LoVo (cell line): ENCODE measurements at places on chromosomes 7 and 10.

DNA sequence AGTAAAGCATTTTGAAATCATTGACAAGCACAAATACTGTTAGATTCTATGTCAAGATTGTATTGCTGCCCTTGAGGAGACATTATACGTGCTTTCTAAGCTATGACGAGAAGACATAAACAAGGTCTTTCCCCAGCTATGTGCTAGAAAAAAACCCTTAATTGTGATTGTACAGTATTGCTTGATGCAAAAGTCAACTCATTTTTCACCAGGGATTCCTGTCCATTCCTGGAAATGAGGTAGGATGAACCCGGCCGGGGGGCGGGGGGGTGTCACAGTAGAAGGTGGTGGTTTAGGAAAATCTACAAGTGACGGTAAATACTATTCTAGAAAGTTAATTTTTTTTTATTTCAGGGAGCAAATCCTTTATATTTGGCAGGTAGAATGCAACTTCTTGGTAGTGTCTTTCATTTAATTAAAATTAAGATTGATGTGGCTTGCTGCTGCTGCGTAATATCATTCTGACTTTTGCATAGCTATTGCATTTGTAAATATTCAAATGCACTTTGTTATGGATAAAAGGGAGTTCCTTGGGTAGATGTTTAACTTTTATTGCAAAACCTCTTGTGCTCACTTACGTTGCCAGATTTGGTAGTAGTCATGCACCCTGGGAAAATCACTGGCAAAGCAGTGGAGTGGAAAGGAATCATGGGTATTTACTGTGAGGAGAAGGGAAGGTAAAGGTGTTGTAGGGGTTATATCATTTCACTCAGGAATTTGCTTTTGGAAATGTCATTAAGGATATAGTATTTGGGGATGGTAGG, 164.4 kb upstream of the PRPS1L1 start:
- no peak for DNase-seq

- DNase-seq, result no peak
Measured at GRCh38 chr7:126436213-126436868, 816.4 kb downstream of the GRM8 start.

GRCh38 chr7:47540387-47541350, 41.2 kb downstream of the TNS3 start:
- DNase-seq, result no peak

DNA sequence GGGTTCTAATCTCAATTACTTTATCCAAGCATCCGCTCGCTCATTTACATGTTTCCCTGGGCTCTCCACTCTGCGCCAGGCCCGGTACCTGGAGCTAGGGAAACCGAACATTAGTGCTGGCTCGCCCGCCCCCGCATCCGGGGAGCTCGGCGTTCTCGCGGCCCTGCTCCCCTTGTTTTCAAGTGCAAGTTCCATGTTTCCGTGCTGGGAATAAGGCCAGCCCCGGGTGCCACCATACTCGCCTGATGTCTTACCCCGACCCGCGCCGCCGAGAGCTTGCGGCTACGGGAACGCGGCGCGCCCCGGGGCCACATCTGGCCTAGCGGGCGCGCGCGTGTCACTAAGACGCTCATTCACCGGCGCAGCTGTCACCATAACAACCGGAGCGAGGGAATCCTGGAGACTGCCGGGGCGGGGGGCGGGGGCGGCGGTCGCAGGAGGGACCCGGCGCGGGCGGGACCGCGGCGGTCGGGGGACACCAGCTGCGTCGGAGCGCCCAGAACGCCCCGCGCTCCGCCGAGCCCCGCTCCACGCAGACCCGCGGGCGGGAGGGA, at the start of gene NEURL1:
Gene NEURL1, plus strand, starts transcription at position 344 of the 554 bp plus-strand sequence. CDS start 683 bp downstream, outside the sequence.
- no peak for DNase-seq

GRCh38 chr7:105890290-105890997, 14.0 kb upstream of the ATXN7L1 start:
- DNase-seq, result no peak

DNA sequence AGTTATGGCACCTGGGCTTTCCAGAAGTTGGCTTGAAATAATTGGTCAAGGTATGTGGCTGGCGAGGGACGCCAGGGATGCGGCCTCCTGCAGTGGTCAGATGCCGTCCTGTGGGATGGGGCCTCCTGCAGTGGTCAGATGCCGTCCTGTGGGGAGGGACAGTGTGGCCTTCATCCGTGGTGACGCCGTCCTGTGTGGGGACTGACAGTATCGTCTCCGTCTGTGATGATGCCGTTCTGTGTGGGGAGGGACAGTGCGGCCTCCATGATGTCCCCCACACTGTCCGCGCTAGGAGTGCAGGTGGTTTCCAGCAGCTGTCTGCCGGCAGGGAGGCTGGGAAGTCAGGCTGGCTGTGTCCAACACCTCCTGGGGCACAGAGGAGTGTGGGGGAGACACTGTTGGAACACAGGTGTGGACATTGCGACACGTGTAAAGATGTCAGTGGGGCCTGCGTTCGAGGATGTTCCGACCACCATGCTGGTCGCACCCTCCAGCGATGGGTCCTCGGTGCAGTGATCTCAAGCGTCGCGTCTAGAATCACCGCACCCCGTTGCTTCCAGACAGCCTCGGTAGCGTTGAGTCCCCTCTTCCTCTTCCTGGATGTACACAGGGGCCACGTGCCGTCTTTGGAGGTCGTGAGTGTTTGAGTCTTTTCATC, 52.6 kb downstream of the INPP5A start:
- no peak for DNase-seq

GRCh38 chr7:79921976-79922375, 212.7 kb upstream of the GNAI1 start:
- DNase-seq, result no peak

- no peak for DNase-seq
Measured at GRCh38 chr7:100035876-100036275, 13.7 kb upstream of the ZSCAN21 start.

- DNase-seq, result no peak
Measured at GRCh38 chr10:96176985-96177384, 46.9 kb downstream of the ZNF518A start.

GRCh38 chr10:201328-201771, 66.1 kb downstream of the ZMYND11 start:
- DNase-seq, result no peak

DNA sequence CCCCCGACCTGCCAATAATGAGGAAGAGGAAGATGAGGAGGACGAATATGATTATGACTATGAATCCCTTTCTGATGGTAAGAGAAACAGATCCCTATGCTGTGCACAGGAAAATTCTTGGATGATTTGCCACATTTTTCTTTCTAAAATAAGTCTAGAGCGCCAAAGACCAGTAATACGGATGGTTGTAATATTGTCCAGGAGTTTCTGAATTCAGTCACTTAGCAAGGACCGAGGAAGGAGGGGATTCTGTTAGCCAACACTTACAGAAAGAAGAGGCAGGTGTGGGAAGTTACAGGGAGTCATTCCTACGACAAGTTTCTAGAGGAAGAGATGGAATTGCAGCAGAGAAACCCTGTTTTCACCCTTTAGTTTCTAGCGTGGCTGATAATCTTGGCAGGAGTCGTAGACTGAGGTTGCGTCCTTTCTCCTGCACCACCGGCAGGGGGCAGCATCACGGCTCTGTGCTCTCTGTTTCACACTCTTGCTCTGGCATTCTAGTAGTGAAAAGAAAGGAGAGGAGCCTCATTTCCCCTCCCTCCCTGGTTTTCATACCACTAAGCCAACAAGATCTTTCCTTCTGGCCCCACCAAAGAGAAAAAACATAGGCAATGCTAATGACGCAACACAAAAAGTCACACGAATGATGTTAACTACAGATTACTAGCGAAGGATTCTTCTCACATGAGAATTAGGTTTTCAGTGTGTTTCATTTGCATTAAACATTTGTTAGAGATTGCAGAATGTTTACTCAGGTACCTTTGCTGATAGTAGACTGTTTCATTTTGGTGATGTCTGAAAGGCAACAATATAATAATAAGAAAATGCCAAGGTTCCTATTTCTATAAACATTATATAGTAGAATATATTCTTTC, 82.7 kb downstream of the NOC3L start:
- peak; percentile 56 for DNase-seq

DNA sequence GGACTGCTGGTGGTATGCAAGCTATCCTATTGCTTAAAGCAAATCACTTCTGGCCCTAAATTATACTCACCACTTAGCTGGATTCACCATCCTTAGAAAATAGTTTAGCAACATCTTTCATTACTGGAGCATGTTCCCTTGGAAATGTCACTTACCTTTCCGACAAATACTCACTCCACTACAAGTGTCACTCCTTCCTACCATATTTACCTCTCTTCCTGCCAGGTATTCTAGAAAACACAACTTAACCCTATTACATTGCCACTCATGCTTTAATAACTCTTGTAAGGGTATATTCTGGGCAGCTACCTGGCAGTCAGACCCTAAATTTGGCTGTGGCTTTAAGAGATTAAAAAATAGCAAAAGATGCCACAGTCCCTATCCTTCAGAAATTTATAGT, 37.5 kb upstream of the CTNNA3 start:
- no peak for DNase-seq

- DNase-seq, result no peak
Measured at GRCh38 chr7:69700331-69700730, 102.1 kb downstream of the AUTS2 start.
